ENCODE measurements at places on chromosomes 7 and 10.

DNA sequence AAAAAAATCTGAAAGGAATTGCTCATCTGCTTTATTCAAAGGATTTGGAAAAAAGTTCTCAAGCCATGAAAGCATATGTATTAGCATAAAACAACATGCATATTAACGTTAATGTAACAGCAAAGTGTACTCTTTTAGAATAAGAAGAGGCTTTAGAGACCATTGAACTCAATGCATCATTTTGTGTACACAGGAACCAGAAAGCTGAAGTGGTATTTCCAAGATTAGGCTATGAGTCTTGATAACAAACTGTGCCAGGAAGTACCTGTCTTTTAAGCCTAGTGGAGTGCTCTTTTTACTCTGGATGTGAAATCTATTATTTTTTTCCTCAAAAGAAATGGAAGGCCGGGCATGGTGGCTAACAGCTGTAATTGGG, 164.2 kb downstream of the THSD7A start:
- DNase-seq = no peak

- no peak for DNase-seq
These were observed 8.5 kb downstream of the OR2A7 start for GRCh38 chr7:144256112-144256511.

DNA sequence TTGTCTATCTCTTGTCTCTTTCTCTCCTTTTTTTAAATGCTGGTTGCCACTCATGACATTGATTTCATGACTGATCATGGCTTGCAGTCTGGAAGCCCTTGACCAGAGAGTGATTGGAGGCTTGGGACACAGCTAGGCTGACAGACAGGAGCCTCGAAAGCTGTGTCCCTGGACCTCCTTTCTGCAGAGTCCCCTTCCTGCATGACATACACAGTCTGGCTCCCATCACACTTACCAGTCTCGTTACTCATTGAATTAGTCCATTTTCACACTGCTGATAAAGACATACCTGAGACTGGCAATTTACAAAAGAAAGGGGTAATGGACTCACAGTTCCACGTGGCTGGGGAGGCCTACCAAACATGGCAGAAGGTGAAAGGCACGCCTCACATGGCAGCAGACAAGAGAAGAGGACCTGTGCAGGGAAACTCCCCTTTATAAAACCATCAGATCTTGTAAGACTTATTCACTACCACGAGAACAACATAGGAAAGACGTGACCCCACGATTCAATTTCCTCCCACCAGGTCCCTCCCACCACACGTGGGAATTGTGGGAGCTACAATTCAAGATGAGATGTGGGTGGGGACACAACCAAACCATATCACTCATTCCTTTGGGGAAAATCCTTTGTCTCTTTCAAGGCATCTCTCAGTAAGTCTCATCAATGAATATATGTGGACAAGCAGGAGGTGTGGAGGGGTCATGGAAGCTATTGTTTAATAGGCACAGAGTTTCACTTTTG, 102.3 kb downstream of the TBXAS1 start:
- DNase-seq = no peak

DNA sequence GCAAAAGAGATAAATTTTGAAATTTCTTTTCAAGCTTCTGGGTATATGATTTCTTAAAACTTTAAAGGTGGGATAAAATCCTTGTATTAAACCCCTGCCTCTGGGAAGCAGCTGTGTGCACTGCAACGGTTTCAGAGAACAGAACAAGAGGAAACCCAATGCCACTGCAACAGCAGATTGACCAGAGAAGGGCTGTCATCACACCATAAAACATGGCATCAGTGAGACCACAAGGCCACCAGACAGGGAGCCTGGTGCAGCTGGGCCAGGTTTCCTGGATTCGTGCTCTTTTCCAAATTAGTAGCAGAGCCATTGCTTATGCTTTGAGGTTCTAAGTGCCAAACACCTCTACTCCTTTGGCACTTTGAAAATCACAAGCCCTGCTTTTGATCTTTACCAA, 152.4 kb downstream of the PRPF18 start:
- no peak for DNase-seq

- DNase-seq = peak; percentile 49
These were observed 29.4 kb upstream of the AMPH start for GRCh38 chr7:38660427-38661099.

DNA sequence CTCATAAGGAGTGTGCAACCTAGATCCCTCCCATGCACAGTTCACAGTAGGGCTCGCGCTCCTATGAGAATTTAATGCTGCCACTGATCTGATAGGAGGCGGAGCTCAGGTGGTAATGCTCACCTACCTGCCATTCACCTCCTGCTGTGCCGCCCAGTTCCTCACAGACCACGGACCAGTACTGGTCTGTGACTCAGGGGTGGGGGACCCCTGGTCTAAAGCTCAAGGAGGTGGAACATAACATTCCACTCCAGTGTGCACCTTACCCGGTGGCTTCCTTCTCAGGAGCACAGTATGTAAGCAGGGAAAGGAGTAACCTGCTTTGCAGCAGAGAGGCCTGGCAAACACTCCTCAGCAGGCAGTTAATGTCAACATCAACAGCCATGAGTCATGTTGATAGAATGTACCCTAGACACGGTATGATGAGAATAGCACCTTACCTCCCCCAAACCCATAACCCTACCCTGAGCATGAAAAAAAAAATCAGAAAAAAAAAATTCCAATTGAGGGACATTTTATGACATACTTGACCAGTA, 273.5 kb downstream of the FGFR2 start:
- no peak for DNase-seq

DNA sequence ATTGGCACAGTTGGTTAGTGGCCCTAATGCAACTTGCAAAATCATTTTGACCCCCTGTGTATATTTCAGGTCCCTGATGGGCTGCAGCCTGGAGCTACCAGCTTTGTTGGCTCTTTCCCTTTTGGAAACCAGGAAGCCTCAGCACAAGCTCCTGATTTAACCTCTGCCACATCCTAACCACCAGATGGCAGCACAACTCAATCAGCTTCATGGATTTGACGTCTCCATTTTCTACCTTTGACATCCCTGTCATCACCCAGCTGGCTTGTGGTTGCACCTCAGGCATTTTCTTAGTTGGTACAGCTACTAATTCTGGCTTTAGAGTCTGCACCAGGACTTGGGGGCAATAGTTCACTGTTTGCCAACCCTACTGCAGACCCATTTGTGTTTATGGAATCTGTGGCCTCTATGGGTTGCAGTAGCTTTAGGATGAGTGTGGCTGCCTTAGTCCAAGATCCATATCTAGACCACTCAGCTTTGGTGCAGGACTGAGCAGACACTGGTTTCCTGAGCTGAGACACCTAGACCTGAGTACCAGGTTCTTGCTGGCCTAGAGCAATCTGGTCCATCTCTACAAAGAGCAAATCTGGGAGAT, 456.2 kb downstream of the REEP3 start:
- no peak for DNase-seq

DNA sequence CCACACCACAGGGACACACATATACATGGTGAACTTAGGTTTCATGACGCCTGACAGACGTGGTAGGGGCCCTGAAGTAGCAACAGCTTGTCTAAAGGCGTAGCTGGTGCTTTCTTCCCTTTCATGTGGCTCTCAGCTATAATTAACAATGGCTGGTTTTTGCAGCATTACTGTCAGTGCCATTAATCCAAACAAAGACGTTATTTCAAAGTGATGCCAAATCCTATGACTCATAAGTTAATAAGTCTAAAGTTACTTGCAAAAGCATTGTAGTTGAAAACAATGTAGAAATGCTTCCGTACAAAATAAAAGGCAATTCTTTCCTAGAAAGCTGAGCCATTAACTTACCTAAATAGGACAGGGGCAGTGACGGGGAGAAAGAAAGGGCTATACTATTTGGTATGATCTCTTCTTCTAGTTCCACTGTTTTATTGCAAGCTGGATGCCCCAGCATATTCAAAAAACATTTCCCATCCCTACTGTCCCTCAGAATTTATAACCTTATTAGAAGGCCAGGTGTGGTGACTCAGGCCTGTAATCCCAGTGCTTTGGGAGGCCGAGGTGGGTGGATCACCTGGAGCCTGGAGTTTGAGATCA, 105.4 kb downstream of the ODAD2 start:
- DNase-seq = no peak

- no peak for DNase-seq
These were observed 65.3 kb downstream of the CUZD1 start for GRCh38 chr10:122780391-122780790.

- no peak for DNase-seq
These were observed 5.8 kb downstream of the ITPRIP start for GRCh38 chr10:104332243-104333031.

DNA sequence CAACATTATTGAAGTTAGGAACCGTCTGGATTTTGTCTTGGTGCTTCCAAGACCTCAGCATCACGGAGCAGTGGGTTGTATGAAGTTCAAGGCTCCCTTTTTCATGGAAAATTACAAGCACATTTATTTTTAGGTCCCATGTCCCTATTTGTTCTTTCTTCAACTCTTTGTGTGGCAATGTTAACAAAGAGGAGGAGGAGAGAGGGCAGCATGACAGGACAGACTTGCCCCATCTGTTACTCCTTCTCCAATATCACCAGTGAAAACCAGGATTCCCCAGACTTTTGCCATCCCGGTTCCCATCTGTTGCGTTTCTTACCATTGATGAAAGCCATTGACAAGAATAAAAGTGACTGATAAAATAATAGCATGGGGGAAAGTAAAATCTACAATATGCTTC, 28.6 kb downstream of the EEPD1 start:
- DNase-seq = no peak

DNA sequence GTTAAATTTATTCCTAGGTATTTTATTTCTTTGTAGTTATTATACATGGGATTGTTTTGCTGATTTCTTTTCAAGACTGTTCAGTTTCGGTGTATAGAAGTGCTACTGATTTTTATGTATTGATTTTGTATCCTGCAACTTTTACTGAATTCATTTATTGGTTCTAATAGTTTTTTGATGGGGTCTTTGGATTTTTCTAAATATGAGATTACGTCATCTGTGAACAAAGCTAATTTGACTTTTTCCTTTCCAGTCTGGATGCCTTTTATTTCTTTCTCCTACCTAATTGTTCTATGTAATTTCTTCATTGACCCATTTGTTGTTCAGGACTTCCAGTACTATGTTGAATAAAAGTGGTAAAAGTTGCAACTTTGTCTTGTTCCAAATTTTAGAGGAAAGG, 5.8 kb upstream of the AOAH start:
- no peak for DNase-seq

GRCh38 chr7:17146621-17147020, 151.8 kb upstream of the AHR start:
- no peak for DNase-seq

DNA sequence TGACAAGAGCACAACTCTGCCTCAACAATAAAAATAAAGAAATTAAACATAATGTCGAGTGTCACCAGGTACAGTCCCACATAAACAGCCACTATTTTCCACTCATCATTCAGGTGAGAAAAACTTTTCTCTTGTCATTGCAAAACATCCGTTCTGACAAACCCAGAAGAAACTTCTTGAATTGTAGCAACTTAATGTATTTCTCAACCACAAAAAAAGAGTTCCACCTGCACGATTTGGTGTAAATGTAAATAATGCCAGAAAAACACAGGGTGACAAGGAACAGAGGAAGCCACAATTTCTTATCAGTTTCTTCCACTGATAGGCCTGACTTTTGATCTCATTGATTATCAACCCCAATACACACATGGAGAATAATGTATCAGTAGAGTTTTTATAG, 26.8 kb upstream of the INSIG1 start:
- DNase-seq = no peak

GRCh38 chr7:22346383-22347107, 10.4 kb downstream of the RAPGEF5 start:
- no peak for DNase-seq

DNA sequence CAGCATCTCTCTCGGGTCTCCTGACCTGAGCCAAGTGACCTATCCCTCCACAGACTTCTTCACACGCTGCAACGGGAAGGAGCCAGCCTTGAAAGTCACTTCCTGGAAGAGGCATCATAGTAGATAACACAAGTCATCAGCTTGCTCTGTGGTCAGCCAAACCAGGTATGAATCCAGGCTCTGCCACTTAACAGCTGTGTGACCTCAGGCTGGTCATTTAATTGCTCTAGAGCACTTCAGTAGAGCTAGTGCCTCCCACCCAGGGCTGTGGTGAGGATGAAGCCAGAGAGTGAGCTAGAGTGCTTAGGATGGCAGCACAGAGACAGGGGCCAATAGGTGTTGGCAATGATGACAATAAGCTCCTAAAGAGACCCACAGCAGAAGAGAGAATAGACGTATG, 247.7 kb upstream of the ZMIZ1 start:
- no peak for DNase-seq

DNA sequence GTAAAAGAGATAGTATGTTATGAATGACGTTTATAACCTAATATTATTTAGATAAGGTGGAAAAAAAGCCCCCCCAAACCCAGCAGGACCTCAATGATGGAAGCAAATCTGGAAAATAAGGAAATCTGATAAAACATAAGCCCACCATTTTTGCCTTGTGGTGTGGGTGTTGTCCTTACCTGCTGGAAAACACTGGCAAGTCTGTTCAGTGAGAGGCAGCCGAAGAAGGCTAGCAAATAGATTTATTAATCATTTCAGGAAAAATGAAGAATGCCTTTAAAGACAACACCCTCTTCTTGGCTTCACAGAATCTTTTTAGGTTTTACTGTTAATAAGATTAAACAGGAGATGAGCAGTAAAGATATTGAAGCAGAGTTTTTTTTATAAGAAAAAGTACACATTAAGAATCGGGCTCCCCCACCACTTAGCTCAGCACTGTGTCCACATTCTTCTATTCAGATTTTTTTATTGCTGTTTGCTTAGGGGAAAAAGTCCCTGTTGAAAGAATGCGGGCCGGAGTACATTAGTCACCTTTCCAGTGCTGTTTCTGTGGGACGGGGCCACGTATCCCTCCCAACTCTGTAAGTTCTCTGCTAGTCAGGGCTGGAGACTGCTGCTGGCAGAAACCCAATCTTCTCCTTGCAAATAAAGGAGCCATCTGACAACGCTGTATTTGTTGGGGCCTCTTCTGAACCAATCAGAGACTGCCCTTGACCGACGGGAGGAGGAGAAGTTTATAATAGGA, 104.1 kb downstream of the EVX1 start:
- no peak for DNase-seq

- no peak for DNase-seq
These were observed 36.6 kb downstream of the EN2 start for GRCh38 chr7:155494551-155494950.

DNA sequence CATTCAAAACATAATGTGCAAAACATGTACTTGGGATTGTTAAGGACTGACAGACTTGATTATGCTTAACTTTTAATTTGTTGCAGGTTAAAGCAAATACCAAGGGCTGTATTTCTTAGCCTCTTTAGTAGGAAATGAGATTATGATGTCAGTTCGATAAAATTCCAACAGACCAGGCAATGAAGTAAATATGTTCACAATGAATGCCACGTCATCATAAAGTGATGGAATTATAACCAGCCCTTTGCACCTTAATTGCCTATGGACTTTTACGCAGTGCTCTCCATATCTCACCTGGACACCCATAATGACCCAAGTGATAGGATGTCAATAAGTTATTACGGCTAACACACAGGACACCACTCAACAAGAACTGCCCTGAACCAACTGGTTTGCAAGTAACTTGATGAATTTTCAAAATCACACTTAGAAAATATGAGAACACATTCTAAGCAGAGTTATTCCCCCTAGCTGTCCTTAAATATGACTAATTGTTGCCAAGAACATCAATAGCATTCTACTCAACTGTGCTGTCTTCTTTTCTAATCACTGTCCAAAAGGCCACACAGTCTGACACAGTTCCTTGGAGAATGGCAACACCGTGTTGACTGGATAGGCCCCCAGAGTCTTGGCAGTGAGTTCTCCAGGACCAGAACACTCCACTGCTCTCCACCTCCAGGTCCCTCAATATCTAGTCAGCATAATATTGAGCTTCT, 115.0 kb downstream of the CHCHD3 start:
- no peak for DNase-seq

Measured in naive thymus-derived CD4-positive, alpha-beta T cell (primary cell).